ENCODE measurements at places on chromosomes 2 and 18.

DNA sequence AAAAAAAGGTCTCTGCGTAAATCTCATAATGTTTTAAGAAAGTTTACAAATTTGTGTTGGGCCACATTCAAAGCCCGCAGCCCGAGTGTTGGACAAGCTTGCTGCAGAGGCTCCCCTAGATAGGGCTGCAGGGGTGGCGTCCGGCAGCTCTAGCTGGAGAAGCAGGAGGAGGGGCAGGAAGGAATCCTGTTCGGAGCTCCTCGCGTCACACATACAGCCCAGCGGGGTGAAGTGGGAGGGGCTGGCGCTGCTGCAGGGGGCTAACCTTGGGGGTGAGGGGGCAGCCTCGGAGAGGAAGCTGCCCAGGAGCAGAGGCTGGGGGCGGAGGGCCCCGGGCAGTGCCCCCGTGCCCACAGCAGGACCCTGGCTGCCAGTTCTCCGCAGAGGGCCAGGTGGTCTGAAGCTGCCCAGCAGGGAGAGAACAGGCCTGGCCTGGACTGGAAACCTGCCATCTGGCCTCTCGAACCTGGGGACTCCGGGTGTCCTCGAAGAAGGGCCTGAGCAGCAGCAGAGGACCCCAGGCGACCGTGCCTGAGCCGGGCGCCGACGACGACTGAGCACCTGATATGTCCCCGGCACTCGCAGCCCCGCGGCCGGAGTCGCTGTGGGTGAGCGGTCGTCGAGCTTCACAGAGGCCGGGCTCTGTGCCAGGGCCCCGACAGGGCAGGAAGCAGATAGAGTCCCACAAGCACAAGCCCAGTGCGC is 2.6 kb upstream of the GPR35 start:
- no peak for DNase-seq

DNA sequence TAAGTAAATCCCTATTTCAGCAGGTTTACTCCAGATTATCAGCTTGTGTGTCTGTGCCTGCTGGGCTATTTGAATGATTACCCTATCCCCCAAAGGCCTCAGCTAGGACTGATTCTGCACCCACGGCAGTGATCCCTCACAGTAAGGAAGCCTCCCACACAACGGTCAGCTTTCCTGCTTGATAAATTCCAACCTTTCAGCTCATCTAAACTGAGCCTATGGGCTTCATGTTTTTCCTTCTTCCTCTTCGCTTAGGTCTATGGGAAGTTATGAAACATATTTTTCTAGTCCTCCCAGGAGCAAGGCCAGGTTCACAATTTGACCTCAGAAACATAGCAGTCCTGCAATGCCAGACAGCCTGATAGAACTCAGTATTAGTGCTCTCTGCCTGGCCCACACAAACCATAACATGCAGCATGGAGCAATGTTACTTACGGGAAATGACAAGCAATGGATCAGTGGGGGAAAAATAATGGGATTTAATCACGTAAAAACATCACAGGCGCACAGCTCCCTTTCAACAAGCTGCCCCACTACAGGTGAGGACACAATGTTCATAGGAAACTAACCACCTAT is 170.9 kb downstream of the ZNF521 start:
- DNase-seq, result no peak

DNA sequence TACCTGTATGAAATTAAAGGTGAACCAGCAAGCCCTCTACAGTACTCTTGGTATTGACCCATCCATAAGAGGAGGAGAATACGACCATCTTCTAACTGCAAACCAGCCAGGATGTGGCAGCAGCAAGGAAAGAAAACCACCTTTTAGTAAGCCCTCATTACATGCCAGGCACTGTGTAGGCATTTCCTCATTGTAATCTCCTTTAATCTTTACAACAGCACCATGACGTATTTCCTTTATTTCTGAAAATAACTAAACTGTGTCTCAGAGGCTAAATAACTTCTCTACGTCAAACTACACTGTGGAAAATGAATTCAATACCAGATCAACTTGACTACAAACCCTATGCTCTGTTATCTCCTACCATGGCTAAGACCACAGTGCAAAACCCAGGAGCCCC is 18.2 kb downstream of the WDR35 start:
- no peak for DNase-seq

DNA sequence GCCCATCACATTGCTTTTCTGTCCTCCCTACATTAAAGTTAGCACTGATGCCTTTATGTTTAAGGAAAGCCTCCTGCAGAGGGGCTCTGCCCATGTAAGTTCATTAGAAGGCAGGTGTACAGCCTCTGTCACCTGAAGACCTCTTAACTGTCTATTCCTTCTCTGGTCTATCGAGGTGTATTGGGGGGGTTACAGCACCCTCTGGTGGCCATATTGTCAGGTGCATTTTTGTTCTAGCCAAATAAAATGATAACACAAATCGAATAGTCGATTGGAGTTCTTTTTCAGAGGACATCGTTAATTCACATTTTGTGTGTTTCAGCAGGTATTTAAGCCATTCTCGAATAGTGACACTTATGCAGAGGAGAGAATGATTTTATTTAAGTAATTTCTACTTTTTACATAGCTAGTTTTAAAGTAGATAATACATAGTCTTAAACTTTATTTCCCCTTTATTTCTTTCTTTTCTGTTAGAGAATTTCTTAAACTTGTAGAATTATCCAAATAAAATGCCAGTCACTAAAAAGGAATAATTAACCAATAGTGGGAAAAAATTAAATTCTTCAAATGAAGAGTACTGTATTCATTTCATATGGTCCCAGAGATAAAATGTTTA is 136.8 kb downstream of the NEDD4L start:
- peak; percentile 69 for DNase-seq

DNA sequence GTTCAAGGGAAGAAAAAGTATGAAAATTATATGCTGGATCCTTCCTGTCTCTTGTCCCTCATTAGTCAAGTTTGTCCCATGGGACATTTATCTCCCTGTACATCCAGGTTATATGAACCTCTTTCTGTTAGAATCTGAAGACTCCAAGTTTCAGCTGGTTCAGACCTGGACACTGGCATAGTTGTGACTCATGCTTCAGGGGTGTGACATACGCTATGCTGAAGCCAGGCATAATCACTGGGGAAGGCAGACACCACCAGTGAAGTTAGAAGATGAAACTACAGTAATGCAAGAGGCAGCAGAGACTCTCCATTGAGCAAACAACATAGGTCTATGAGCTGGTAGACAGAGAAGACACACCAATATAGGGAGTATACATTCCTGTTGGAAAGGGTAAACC is 269.7 kb upstream of the SLC8A1 start:
- DNase-seq, result no peak

DNA sequence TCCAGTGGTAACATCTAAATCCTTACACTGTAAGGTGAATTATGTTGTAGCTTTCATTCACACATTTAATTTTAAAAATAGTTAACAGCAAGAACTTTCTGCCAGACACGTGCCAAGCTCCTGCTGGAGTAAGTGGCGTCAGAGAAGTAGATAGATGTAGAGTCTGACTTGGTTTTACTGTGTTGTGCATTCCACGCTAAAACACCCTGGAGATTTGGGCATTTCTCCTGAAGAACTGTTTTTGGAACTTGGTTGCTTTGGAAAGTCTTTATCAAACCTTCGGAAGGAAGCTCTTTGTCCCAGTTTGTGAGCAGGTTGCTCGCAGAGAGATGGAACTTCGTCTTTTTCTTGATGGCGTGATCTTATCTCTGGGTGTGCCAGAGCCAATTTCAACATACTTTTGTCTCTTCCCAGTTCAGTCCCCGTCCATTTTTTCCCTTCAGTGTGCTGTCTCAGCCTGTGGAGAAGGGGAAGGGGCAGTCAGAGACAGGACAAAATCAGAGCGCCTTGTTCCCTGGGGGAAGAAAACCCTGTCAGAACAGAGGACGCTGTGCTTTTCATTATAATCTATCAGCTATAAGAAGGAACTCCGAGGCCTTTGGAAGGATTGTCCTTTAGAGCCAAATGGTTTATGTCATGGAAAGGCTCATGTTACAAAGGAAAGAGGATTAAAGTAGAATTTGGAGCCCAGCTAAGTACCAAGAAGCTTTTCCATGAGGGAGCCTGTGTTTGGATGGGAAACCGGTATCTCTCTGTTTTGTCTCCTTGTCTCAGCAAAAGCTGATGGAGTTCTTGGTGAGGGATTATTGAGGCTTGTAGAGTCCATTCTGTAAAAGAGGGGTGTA is 18.9 kb downstream of the GRHL1 start:
- DNase-seq, result no peak

DNA sequence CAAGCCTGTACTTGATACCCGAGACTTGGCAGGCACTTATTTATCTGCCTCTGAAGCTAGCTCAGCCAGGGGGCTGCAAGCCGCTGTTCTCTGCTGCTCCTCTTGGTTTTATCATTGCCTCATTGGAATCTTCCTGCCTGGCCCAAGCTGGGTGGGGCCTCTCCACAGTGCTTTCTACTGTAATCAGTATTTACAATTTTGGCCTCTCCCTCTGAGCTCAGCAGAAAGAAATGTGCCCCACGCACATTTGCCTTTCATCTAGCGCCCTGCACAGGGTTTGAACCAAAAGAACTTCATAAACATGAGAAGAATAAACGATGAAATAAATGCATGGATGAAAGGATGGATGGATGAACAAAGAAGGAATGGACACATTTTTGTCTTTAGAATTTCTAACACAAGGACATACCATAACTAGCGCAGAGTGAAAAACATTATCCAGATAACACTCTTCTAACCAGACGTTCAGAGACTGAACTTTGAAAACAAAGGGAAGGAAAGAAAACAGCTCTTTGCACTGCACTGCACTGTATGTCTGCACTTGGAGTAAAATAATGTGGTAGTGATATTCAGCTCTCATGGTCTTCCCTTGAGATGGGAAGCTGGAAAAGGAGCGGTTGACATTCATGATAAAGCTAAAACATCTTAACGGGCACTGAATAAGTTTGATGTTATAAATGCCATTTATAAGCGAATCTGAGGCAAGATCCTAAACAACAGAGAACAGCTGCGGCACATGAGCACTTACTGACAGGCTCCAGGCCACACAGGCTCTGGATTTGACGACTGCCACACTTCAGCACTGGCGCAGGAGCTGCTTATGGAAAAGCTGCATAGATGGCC is 86.8 kb upstream of the SP3 start:
- DNase-seq, result no peak

GRCh38 chr2:22694300-22694699 is 690.7 kb upstream of the KLHL29 start:
- DNase-seq, result no peak

DNA sequence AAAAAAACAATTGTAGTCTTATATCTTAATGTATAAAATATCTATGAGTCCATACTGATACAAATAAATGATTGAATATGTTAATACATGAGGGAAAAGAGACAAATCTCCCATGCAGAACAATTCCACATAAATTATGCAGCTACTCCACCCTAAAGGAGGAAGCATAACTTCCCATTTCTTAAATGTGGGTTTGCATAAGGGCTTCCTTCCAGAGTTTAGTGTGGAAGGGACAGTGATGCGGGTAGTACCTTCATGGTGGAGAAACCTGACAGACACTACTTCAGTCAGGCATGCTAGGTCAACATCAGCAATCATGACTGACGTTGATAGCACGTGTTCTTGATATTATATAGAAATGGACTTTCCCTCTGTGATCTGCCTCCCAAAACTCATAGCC is 146.9 kb upstream of the STON1 start:
- DNase-seq, result no peak

DNA sequence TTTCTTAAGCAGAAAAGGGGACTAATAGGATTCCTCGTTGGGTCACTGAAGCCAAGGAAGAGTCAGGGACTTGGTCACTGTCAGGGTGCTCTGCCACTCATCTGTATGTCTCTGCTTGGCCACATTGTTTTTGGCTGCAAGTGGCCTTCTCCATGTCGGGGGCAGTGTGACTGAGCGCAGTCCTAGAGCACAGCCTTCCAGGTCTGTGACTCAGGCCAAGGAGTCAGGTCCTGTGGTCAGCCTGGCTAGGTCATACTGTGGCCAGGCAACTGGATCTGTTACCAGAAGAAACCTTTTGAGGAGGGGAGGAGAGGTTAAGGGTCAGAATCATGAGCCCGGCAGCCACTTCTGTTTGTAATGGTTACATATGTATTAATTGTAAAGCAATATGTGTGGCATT is 61.3 kb downstream of the GALNT1 start:
- no peak for DNase-seq

- no peak for DNase-seq
Observed at GRCh38 chr2:28227498-28227897, 165.2 kb upstream of the FOSL2 start.

GRCh38 chr18:28288784-28289183 is 111.9 kb upstream of the CDH2 start:
- DNase-seq, result no peak

- DNase-seq, result no peak
Observed at GRCh38 chr18:34023471-34023870, 201.2 kb downstream of the NOL4 start.

DNA sequence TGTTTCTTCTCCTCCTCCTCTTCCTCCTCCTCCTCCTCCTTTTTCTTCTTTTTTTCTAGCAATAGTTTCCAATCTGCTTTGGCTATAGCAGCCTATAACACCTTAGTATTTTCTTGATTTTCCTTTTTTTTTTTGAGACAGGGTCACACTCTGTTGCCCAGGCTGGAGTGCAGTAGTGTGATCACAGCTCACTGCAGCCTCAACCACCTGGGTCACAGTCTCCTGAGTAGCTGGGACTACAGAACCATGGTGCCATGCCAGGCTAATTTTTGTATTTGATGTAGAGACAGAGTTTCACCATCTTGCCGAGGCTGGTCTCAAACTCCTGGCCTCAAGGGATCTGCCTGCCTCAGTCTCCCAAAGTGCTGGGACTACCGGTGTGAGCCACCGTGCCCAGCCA is 10.7 kb upstream of the THNSL2 start:
- DNase-seq, result no peak

DNA sequence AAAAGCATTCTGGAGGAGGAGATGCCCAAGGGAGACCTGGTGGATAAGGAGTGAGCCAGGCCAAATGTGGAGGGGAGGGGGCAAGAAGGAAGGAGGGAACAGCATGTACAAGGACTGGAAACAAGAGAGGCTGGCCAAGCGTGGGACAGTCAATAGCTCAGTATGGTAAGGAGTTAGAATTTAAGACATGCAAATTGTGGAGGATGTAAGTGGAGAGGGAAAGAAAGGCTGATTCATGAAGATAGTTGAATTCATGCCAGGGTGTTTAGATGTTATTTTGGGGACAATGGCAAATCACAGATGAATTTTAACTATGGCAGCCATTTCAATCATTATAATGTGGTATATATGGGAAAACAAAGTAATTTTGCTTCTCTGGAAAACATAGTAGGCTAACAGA is 462.3 kb downstream of the MEIS1 start:
- DNase-seq, result no peak

DNA sequence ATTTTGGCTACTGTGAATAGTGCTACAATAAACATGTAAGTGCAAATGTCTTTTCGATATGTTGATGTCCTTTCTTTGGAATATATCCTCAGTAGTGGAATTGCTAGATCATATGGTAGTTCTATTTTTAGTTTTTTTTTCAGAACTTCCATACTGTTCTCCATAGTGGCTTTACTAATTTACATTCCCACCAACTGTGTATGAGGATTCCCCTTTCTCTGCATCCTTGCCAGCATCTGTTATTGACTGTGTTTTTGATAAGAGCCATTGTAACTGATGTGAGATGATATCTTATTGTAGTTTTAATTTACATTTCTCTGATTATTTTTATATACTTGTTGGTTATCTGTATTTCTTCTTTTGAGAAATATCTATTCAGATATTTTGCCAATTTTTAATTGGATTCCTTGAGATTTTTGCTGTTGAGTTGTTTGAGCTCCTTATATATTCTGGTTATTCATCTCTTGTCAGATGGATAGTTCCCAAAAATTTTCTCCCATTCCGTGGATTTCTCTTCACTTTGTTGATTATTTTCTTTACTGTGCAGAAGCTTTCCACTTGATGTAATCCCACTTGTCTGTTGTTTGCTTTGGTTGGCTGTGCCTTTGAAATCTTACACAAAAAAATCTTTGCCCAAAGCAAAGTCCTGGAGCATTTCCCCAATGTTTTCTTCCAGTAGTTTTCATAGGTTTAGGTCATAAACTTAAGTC is 532.3 kb downstream of the PID1 start:
- no peak for DNase-seq
